ENCODE measurements at places on chromosomes 13 and 19.

DNA sequence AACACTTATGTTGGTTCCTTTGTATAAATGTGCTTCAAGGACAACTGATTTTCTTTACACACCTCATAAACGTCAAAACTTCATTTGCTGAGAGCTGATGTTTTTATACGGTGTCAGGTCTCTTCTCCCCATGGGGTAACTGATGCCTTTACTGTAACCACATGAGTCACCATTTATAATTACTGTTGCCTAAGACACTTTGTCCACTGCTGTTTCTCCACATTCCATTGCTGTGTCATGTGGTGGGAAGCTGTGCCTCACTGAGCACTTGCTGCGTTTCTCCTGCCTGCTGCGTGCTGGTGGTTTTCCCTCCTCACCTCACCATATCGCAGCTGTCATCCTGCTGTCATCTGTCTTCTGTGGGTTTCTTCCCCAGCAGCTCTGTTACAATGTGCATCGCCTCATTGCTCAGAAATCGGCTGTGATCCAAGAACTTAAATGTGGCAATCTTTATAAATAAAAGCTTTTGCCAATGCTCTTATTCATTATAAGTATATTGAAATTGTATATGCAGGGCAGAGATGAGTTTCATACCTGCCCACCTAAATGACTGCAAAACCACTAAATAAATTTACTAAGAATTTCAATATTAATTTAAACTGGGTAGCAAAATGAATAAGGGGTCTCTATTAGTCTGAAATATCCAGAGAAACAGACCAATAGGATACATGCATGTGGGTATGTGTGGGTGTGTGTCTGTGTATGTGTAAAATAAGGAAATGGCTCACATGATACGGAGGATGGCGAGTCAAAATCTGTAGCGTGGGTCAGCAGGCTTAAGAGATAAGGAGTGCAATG, 547.0 kb upstream of the SLITRK5 start:
- DNase-seq, result no peak

DNA sequence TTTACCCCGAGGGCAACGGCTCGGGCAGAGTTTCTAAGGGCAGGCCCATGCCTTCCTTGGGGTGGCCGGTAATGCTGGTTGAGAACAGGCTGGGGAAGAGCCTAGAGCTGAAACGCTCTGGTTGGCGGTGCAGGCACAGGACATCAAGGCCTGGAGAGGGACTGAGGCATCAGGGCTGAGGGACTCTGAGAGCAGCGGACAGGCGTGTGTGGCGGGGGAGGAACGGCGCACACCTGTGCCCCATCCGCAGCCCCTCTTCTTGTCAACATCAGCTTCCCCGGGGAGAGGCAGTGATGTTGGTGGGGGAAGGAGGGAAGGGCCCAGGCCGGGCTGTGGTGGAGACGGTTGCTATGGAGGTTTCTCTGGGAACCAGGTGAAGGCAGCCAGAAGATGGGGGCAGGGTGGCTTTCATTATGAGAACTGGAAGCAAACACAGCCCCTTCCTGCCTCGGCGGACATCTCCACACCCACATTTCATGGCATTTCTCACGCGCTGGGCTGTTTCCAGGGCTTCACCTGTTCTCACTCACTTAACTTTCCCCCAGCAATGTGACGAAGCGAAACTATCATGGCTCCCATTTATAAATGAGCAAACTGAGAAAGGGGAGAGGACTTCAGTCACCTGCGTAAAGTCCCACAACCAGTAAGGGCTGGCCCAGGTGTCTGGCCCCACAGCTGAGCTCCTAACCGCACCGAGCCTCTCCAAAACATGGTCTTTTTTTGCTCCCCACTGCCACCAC, 8.2 kb upstream of the ATF5 start:
- DNase-seq, result no peak

- no peak for DNase-seq
Observed at GRCh38 chr19:30063650-30064347, 121.8 kb downstream of the URI1 start.

- no peak for DNase-seq
Observed at GRCh38 chr13:91719033-91719432, 320.6 kb downstream of the GPC5 start.

DNA sequence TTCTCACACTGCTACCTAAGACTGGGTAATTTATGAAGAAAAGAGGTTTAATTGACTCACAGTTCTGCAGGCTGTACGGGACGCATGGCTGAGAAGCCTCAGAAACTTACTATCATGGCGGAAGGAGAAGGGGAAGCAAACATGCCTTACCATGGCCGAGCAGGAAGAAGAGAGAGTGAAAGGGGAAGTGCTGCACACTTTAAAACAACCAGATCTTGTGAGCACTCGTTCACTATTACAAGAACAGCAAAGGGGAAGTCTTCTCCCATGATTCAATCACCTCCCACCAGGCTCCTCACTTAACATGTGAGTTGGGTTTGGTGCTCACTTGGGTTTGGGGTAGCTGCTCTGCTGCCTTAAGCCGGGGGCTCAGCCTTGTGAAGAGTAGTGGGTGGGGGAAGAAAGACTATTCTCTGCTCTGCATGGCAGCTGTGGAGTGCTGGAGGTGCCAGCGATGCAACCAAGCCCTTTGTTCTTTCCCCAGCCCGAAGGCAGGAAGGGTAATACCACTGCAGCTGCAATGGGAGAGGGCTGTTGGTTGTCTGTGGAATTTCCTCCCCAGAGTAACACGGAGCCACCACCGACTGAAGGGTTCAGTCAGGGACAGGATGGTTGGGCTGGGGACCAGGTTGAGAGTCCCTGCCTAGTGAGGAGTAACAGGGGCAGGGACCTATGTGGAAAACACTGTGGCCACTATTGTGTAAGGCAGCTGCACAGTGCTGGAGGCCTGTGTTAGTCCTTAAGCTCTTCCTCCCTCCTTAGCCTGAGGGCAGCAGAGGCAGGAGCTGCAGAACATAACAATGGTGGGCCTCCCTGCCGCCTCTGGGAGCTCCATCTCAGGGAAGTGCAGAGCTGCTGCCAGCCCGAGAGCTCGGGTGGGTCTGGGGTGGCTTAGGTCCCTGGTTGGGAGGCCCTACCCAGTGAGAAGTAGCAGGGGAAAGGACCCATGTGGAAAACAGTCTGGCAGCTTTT, 1262.5 kb downstream of the EFNB2 start:
- DNase-seq, result no peak

DNA sequence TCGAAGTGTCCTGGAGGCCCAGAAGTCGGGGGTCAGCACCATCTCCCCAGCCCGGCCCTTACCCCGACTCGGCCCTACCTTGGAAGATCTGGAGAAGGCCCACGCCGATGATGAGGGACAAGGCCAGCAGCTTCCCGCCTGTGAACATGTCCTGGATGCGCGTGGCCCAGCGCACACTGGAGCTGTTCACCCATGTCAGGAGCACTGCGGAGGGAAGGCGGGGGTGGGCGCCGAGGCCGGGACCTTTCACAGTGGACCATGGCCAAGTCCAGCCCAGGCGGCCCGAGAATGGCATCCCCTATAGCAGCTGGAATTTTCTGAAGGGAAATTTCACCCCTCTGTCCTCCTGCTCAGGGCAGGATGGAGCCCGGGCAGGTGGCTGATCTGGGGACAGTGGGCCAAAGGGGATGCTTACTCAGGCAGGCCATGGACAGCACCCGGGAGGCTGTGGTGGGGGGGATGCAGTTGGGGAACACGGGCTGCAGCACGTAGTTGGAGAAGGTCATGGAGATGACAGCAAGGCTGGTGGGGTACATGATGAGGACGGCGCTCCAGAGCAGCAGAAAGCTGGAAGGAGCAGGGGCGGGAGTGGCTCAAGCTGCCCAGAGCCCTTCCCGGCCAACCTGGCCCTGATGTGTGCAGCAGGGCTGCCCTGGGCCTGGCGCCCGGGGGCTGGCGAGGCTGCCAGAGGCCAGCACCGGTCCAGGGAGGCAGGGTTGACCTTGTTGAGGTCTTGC, 13.0 kb downstream of the SLC7A10 start:
- DNase-seq, result no peak

GRCh38 chr19:54209811-54210494, 9.3 kb downstream of the RPS9 start:
- DNase-seq, result peak; percentile 84
